ENCODE measurements at places on chromosomes 2 and 18. TPM values are rescaled to one million over a fixed set of nuclear protein-coding genes. Genes with fewer than 3 reads are reported as not detected.

CNGA3 gene
- total RNA-seq, result not detected

GRCh38 chr2:188466761-188467160, 175.1 kb downstream of the GULP1 start:
- DNase-seq, result no peak

DNA sequence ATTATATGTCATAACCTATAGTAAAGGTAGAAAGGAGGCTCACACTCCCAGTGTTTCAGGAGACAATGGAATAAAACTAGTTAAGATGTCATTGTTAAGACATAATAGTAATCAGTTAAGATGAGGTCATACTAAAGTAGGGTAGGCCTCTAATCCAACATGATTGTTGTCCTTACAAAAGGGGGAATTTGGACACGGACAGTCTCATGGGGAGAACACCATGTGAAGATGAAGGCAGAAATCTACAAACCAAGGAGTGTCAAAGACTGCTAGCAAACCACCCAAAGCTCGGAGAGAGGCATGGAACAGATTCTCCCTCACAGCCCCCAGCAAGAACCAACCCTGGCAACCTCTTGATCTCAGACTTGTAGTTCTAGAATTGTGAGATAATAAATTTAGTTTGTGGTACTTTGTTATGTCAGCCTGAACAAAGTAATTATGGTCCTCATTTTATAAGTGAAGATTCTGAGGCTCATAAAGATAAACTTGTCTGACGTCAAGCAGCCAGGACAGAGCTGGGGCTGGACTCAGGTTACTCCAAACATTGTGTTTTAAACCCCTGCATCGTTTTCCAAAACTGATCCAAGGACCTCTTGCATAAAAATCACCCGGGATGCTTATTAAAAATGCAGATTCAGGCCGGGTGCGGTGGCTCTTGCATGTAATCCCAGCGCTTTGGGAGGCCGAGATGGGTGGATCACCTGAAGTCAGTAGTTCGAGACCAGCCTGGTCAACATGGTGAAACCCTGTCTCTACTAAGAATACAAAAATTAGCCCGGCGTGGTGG, 47.8 kb downstream of the CCDC195 start:
- DNase-seq, result no peak

- no peak for DNase-seq
Observed at GRCh38 chr2:240917684-240918257, 11.6 kb downstream of the CROCC2 start.

DNA sequence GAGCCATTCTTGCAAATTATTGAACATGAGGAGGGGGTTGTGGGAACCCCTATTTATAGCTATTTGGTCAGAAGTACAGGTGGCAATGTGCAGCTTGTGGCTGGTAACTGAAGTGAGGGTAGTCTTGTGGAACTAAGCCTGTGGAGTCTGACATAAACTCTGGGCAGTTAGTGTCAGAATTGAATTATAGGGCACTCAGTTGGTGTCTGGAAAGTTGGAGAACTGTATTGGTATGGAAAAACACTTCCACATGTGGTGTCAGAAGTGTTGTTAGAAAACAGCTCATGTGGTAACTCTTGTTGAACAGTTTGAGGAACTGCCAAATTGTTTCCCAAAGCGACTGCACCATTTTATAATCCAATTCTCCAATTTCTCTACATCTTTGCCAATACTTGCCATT, 7.5 kb downstream of the RALBP1 start:
- no peak for DNase-seq

GRCh38 chr2:43085929-43086328, 140.5 kb downstream of the ZFP36L2 start:
- DNase-seq, result no peak

GRCh38 chr18:57439985-57440330, 4.8 kb downstream of the ONECUT2 start:
- DNase-seq, result no peak
